ENCODE measurements at places on chromosomes 16 and 17. TPM values are rescaled to one million over a fixed set of nuclear protein-coding genes. Genes with fewer than 3 reads are reported as not detected.

DNA sequence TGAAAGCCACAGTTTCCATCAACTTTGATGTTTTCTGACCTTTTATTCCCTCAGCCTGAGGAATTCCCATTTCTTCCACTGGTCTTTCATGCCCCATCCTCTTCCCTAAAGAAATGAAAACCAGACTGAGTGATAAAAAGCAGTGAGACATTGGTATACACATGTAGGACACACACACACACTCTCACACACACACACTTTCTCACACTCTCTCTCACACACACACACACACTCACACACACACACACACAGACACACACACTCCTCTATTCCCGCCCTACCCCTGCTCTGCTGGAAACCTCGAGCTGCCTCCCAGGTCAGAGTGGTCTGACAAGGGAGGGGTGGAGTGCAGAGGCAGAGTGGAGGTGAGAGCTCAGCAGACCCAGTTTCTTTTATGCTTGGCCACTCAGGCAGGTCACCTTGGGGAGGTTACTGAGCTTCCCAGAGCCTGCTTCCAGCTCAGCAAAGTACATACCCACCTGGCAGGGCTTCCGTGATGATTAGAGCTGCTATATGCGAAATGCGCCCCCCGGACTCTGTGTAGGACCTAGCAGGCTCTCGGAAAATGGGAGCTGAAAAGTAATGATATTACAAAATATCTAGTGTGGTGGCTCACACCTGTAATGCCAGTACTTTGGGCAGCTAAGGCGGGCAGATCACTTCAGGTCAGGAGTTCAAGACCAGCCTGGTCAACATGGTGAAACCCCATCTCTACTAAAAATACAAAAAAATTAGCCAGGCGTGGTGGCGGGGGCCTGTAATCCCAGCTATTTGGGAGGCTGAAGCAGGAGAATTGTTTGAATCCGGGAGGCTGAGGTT is 30.7 kb downstream of the CCR7 start:
- no peak for DNase-seq
- peaks cover 59% of the 10 kb centered on the region for H3K4me1 ChIP-seq
- no peak overlapping the region for H3K27ac ChIP-seq

GRCh38 chr17:63279498-63280230 is 166.4 kb downstream of the CYB561 start:
- H3K4me3 ChIP-seq: no peak overlapping the region
- H3K4me1 ChIP-seq: no peaks in the 10 kb centered on the region
- H3K36me3 ChIP-seq: no peaks in the 10 kb centered on the region
- H3K27ac ChIP-seq: no peak overlapping the region

DNA sequence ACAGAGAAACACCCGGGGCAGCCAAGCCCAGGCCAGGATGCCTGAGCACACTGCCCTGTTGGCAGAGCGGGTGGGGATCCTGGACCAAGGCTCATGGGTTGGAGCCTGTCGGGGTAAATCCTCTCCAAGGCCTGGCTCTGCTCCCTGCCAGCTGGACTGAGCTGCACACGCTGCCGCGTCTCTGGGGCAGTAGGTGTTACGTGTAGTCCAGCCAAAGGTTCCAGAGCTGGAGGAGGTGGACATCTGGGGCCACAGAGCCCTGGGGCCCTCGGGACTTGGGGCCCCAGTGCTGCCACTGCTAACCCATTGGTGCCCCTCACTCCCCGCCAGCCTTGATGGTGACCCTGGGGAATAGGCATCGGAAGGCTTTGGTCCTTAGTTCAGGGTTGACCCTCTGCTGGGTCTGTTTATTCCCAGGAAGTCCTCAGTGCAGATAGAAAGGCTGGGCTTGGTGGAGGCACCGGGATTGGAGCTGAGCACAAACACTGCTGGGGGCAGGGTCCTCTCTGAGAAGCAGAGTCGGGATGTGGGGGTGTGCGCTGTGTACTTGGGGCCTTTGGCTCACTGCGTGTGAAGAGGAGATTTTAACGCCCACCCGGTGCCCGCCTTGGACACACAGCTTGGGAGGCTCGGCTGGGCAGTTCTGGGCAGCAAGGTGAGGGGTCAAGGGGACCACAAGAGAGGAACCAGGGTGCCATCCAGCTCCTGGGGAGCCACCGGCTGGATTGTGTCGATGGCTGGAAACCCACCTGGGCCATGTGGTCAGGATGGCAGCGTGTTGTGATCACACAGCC is 16.3 kb upstream of the CBX4 start:
- H3K4me1 ChIP-seq: peaks cover 65% of the 10 kb centered on the region
- no peak overlapping the region for H3K4me3 ChIP-seq
- peaks cover 14% of the 10 kb centered on the region for H3K27me3 ChIP-seq
- H3K36me3 ChIP-seq: no peaks in the 10 kb centered on the region
- DNase-seq: no peak

- no peaks in the 10 kb centered on the region for H3K36me3 ChIP-seq
- no peaks in the 10 kb centered on the region for H3K4me1 ChIP-seq
- H3K27ac ChIP-seq: no peak overlapping the region
- no peaks in the 10 kb centered on the region for H3K27me3 ChIP-seq
- no peak overlapping the region for H3K4me3 ChIP-seq
- DNase-seq: no peak
These were observed 275.0 kb upstream of the CDH5 start for GRCh38 chr16:66091471-66091891.

DNA sequence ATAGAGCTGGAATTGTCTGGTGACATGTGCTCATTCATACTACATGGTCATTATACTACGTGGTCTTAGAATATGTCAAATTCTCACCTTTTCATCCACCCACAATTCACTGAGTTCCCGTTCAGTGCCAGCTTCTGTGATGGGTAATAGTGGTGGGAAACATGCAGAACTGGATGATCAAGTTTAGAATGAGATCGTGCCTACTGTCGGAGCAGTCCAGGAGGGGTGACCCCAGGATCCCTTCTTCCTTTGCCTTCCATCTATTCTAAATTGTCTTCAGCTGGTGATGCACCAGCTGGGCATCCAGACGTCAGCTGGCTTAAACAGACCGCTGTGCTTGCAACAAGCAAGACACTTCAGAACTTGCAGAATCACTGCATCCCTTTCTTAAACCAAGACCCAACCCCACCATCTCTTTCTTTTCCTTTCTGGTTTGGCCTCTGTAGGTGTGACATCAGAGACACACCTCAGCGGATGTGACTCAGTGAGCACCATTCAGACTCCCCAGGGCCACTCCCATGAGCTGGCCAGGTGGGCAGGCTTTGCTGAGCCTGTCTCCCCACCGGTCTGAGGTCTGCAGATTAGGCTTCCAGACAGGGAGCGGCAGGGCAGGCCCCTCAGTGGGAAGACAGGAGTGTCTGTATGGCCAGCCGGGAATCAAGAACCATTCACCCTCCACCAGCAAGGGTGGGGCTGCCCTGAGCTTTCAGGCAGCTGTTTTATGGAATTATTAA is 18.1 kb downstream of the C17orf100 start:
- H3K27me3 ChIP-seq: no peaks in the 10 kb centered on the region
- no peak for DNase-seq
- peaks cover 51% of the 10 kb centered on the region for H3K4me1 ChIP-seq
- no peaks in the 10 kb centered on the region for H3K36me3 ChIP-seq

- H3K27me3 ChIP-seq: peaks cover 21% of the 10 kb centered on the region
- H3K27ac ChIP-seq: no peak overlapping the region
- H3K4me1 ChIP-seq: no peaks in the 10 kb centered on the region
- no peak for DNase-seq
- H3K36me3 ChIP-seq: no peaks in the 10 kb centered on the region
These were observed 62.9 kb upstream of the RCVRN start for GRCh38 chr17:9968008-9968407.

DNA sequence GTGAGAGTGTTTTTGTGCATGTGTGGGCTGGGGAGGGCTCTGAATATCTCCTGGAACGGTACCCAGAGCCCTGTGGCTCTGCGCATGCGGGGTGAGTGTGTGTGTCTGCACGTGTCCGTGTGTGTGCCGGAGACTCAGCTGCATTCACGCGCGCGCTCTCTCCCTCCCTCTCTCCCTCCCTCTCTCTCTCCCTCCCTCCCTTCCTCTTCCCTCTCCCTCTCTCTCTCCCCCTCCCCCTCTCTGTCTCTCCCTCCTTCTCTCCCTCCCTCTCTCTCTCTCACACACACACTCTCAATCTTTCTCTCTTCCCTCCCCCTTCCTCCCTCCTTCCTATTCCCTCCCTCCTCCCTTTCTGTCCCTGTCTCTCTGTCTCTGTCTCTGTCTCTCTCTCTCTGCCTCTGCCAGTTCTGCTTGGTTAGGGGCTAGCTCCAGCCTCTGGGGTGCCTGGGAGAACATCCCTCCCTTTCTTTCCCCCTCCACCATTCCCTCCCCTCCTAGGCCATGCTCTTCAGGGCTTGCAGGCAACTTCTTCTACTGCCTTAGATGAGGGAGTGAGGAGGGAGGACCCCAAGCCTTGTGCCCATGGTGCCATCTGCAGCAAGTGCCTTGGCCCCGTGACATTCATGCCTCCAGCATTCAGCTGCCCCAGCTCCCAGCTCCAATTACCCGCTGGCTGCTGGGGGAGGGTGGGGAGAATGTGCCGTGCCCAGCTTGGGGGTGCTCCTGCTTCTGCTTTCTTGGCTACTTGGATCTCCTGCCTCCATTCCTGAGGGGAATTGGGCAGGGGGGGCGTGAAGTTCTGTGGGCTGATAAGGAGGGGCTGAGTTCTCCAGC is 6.4 kb downstream of the THRA start:
- H3K4me3 ChIP-seq: peak overlapping the region; percentile 5
- no peak for DNase-seq
- no peaks in the 10 kb centered on the region for H3K27me3 ChIP-seq
- H3K4me1 ChIP-seq: peaks cover 96% of the 10 kb centered on the region
- no peaks in the 10 kb centered on the region for H3K36me3 ChIP-seq
- H3K27ac ChIP-seq: no peak overlapping the region

DNA sequence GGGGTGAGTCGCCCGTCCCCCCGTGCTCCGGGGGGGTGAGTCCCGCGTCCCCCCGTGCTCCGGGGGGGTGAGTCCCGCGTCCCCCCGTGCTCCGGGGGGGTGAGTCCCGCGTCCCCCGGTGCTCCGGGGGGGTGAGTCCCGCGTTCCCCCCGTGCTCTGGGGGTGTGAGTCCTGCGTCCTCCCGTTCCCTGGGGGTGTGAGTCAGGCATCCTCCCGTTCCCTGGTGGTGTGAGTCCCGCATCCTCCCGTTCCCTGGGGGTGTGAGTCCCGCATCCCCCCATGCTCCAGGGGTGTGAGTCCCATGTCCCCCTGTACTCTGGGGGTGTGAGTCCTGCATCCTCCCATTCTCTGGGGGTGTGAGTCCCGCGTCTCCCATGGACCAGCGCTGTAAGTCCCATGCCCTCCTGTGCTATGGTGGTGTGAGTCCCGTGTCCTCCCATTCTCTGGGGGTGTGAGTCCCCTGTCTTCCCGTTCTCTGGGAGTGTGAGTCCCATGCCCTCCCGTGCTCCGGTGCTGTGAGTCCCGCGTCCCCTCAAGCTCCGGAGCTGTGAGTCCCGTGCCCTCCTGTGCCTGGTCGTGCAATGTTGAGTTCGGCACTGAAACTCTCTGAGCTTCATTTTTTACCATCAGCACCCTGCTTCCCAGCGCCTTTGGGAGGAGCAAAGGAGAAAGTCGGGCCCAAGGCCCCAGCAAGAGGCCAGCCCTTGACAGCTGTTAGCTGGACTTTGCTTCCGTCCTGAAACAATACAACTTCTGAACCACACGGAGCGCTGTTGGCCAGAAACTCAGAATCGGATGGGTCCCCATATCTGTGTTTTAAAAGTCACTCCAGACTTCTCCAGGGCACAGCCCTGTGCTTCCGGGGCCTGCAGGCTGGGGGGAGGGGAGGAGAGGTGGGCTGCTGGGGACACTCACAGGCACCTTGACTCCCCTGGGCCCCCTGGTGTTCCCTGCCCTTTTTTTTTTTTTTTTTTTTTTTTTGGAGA is 11.5 kb upstream of the ZC3H18 start:
- DNase-seq: peak; percentile 82
- H3K4me3 ChIP-seq: no peak overlapping the region
- no peaks in the 10 kb centered on the region for H3K36me3 ChIP-seq
- peaks cover 17% of the 10 kb centered on the region for H3K27me3 ChIP-seq
- no peak overlapping the region for H3K27ac ChIP-seq

GRCh38 chr16:21033704-21034103 is 116.9 kb downstream of the DNAH3 start:
- no peaks in the 10 kb centered on the region for H3K36me3 ChIP-seq
- no peaks in the 10 kb centered on the region for H3K27me3 ChIP-seq
- DNase-seq: no peak
- H3K4me3 ChIP-seq: no peak overlapping the region

DNA sequence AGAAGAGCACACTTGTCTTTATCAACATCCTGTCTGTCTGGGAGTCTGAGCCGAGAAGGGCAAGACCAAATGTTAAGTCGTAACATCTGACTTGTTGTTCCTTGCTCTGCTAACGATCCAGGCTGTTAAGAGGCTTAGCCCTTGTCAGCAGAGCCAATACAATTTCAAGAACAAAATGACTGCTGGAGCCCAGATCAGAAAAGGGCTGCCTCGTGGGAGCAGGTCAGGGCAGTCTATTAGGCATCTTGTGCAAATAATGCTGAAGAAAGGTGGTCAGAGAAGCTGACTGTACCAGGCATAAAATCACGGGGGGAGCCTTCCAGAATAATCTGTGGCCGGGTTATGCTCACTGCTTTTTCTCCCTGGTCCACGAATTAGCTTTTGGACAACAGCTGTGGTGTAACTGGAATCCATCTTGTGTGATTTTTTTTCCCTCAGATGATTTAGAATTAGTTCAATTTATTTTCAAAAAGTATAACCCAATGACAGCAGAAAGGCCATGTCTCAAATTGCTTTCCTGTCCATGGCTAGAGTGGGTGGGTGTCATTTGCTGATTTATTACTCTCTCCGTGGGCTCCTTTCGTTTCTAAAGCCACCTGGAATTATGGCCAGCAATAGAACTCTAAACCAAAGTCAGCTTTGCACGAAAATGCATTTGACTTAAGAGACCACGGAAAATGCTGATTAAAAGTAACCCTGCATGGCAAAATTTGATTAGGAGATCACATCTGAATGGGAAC is 221.1 kb upstream of the HSBP1 start:
- H3K27ac ChIP-seq: no peak overlapping the region
- H3K27me3 ChIP-seq: no peaks in the 10 kb centered on the region
- no peaks in the 10 kb centered on the region for H3K36me3 ChIP-seq
- H3K4me3 ChIP-seq: no peak overlapping the region

Gene SLC52A1
- total RNA-seq: 0.13 TPM

Gene SRL
- not detected for total RNA-seq

Gene GNAO1
- not detected for total RNA-seq

Gene CIBAR2
- not detected for total RNA-seq

All from HepG2 (cell line).